NCI-H69 (cell line): ENCODE measurements at places on chromosomes 12 and 14.

DNA sequence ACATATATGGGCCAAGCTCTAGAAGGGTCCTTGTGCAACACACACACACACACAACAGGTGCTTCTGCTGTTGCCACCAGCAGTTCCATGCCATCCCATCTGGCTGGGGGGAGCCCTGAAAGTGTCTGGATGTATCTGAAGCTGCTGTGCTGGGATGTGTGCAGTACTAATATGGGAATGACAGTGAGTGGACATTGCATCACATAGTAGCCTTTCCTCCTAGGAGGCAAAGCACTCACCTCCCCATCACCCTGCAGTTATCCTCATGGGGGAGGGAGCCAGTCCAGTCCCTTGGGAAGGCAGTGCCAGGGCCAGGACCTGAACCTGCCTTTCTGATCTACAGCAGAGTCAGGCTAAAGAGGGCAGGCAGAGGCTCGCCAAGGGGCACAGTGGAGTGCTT, 208.9 kb downstream of the CACNA1C start:
- DNase-seq = no peak

DNA sequence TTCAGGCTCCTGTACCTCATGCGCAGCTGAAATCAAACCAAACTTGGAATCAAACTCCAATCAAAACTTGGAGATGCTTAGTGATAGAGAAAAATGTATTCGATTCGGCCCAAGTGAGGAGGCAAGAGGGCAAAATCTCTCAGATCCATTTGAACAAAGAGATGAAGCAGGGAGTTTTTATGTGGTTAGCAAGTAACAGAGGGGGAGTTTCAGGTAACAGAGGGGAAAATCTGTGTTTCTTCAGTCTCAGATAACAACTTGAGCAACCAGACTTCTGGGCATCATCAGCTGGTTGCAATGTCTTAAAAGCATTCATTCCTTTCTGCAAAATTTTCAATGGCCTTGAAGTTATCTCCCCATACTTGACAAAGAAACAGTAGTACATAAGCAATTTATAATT, 245.1 kb upstream of the AVPR1A start:
- DNase-seq = no peak

GRCh38 chr12:77894556-77894955, 63.9 kb downstream of the NAV3 start:
- DNase-seq = no peak

- no peak for DNase-seq
Measured at GRCh38 chr12:50984586-50985298, 32.4 kb downstream of the HIGD1C start.
